NCI-H774 (cell line): ENCODE measurements at places on chromosomes 6 and 20.
A peak's percentile ranks its signal among the peaks of the same experiment; 100 is the strongest.

- DNase-seq = no peak
These were observed 54.6 kb downstream of the FYN start for GRCh38 chr6:111818539-111819226.

GRCh38 chr6:168119539-168119938, 40.5 kb upstream of the FRMD1 start:
- DNase-seq = no peak

DNA sequence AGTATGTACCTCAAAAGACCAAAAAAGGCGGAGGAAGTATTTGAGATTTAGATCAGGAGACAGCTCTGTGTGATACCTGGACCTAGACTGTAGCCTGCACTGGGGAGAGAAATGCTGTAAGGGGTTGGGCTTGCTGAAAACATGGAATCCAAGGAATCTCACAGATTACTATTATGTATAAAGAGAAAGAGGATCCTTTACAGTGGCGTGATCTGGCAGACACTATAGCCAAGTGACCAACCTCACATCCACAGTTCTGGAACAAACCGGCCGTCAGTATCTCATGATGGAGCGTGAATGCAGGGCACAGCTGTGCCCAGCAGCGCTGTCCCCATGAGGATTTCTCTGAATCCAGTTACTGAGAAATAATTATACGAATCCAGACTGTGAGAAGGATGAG, 12.3 kb downstream of the DDX27 start:
- DNase-seq = no peak

- peak; percentile 78 for DNase-seq
These were observed 62.3 kb downstream of the KIAA0319 start for GRCh38 chr6:24583463-24584381.

DNA sequence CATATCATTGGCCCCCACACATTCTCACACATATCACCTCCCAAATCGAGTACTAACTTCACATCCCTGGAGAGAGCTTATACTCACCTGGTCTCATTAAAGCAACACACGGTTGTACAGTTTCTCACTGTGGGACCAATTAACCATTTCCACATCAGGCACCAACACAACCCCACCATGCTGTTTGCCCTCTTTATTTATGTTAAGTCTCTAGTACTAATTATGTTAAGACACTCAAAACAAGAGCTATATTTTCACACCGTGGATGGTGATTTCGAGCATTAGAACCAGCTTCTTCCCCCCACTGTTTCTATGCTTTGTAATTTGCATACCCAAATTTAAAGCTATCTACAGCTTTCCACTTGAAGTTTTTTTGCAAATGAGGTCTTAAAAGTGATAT, 6.3 kb downstream of the SCML4 start:
- no peak for DNase-seq

DNA sequence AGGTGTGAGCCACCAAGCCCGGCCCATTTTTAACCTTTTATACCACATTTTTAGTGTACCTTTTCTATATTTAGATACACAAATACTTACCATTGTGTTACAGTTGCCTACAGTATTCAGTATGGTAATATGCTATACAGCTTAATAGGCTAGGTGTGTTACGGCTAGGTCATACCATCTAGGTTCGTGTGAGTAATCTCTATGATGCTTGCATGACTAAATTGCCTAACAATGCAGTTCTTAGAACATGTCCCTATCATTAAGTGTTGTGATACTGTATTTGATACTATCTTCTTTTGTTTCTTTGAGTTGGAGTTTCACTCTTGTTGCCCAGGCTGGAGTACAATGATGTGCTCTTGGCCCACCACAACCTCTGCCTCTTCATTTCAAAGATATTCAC, 387.7 kb upstream of the SASH1 start:
- no peak for DNase-seq

GRCh38 chr20:45010399-45010828, 44.1 kb downstream of the STK4 start:
- DNase-seq = no peak

DNA sequence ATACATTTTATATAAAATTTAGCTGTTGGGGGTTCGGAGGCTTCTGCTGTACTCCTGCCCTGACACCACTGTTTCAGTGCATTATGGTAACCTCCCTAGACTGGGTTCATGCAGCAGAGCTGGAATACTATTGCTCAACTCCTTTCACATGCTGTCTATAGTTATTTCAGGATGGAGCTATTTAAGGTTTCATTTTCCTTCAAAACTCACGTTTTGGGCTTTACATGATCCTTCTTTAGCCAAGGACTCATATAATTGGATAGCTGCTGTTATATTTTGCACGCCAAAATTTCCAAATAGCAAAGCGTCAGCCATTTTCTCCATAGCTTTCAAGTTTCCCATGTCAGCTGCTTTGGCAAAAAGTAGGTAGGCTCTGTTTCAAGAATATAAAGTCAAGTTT, 76.8 kb downstream of the SEL1L2 start:
- no peak for DNase-seq

DNA sequence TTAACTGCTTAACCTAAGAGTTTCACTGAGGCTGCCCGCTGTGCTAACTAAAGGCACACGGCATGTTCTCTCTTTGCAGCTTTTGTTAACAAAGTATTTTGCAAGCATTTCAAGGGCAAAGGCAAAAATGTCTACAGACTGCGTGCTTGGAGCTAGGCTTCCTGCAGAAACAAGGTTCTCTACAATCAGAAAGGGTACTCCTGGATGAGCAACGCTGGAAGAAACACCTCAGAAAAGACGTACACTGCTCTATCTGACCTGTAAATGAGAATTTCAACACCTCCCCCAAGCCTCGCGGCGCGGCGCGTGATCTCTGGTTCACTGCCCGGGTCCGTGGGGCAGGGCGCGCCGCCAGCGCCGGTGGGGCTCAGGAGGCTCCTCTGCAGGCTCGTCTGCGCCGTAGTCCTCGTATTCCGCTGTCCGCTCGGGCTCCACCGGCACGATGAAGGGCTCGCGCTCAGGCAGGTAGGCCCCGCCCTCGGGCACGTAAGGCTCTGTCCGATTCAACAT, 120.9 kb downstream of the COL12A1 start:
- DNase-seq = peak; percentile 4

DNA sequence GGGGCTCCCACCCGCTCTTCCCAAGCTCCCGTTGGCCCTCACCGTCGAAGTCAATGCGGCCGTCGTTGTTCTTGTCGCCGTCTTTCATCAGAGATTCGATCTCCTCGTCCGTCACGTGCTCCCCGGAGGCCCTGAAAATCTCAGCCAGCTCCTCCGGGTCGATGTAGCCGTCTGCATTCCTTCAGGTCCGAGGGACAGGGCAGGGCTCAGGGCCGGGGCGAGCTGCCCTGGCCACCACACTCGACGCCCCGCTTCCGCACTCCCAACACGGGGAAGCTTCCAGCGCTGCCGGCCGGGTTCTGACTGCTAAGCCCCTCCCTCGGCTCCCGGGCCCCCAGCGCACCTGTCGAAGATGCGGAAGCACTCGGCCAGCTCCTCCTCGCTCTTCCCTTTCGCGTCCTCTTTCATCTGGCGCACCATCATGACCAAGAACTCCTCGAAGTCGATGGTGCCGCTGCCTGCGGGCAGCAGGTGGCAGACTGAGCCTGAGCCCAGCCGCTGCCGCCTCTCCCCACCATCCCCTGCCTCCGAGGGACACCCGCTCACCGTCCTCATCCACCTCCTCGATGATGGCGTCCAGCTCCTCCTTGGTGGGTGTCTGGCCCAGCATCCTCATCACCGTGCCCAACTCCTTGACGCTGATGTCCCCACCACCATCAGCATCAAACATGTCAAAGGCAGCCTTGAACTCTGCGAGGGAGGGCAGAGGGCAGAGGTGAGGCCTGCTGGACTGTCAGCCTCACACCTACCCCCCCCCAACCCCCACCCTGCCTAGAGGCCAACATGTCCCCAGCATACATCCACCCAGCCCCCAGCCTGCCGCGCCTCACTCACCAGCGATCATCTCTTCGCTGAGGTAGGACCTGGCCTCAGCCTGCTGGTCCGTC, 2.9 kb downstream of the TNNC2 start:
- DNase-seq = no peak

DNA sequence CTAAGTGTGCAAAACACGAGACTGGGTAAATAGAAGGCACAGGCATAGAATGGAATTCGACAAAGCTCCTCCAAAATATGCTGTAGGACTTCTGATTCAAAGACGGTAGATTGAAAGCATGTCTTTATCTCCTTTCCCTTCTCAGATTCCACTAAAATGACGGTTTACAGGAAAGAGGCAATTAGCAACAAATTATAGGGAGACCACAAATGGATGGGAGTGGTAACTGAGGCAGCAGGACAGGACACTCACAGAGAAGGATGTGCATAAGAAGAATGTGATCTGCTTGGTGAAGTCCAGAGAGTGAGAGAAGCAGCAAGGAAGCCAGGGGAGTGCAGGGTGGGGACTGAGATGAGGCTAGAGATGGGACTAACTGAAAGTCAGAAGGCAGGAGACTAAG, 113.4 kb upstream of the MRPS10 start:
- no peak for DNase-seq

- no peak for DNase-seq
These were observed 751.1 kb downstream of the DHX35 start for GRCh38 chr20:39713076-39713840.

- no peak for DNase-seq
These were observed 811.3 kb downstream of the DHX35 start for GRCh38 chr20:39773380-39774000.

DNA sequence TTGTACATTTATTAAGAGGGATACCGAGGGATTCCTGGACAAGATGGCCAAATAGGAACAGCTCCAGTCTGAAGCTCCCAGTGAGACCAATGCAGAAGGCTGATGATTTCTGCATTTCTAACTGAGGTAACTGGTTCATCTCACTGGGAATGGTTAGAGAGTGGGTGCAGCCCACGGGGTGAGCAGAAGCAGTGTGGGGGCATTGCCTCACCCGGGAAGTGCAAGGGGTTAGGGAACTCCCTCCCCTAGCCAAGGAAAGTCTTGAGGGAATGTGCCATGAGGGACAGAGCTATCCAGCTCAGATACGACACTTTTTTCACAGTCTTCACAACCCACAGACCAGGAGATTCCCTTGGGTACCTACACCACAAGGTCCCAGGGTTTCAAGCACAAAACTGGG, 10.7 kb upstream of the TAAR2 start:
- no peak for DNase-seq

- DNase-seq = peak; percentile 66
These were observed 31.5 kb downstream of the RPF2 start for GRCh38 chr6:111013144-111013915.

DNA sequence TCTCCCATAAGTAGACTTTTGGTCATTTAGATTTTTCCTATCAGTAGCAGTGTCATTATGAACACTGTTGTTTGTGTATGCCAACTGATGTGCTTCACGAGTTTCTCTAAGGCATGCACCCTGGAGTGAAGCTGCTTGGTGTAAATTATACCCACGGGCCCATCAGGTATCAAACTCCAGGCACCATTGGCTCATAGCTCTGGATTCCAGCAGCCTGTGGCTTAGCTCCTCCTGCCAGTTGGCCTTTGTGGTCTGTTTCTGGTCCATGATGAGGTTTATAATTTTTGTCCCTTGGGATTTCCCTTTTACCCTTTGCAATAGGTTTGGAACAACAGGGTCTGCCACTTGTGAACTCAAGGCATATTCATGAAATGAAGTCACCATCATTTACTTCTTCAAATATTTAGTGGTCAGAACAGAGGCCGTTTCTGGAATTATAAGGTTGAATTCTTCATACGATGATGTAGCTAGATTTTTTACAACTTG, 350.5 kb downstream of the PRL start:
- DNase-seq = no peak

DNA sequence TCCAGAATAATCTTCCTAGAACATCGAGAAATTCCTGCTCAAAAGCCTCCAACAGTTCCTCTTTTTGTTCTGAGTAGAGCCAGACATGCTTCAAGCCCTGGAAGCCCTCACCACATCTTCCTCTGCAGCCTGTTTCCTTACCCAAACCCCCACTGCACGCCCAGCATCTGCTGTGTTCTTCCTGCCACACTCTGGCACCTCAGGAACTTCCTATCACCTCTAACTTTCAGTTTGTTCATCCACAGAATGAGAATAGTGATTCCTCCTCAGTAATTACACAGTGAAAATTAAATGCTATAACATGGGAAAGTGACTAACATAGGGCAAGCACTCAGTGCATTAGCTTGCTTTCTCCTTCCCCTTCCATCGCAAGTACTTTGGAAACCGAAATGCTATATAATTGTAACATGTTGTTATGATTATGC, 26.3 kb downstream of the C6orf89 start:
- DNase-seq = no peak

DNA sequence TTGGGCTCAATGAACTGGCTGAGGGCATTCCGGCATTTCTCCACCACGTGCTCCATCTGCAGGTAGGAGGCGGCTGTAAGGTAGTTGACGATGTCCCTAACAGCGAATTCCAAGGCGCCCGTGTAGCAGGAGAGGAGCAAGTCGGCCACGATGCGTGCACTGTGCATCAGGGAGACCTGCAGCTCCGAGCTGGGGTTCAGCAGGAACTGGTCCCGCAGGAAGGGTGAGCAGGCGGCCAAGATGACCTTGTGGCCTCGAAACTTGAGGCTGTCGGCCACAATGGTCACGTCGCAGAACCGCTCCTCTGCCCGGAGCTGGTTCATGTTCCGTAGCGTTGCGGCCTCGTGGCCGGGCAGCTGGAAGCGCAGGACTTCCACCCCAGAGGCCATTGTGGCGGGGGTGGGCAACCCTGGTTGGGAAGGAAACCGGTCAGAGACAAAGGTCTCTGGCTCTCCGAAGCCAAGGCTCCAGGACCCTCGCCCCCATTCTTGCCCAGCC, 920 bp downstream of the ZBTB12 start:
- no peak for DNase-seq

- no peak for DNase-seq
These were observed 137.3 kb downstream of the TMEM200A start for GRCh38 chr6:130503146-130503545.

- DNase-seq = no peak
These were observed 4.9 kb downstream of the SASH1 start for GRCh38 chr6:148347441-148348054.

GRCh38 chr6:109308018-109308492, 74.2 kb downstream of the CD164 start:
- DNase-seq = no peak

DNA sequence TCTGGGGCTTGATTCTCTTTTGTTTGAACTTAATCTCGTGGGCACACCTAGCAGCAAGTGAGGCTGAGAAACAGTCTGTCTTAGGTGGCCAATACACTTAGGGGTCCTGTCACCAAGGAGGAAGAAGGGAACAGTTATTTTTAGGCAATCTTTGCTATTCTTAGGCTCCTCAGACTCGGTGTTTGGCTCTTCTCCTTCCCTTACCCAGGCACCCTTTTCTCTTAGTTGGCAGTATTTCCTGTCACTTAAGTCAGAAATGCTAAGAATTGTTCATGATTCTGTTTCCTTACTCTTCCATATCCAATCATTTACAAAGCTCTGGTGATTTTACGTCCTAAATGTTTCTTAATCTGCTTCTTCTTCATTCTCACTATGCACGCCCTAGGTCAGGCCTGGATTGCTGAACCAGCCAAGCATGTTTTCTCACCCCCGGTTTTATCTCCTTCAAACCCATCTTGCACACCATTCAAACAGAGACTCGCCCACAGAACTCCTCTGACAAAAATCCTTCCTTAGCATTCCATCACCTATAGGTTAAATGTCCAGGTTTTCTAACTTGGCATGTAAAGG, 45.2 kb upstream of the TMEM217 start:
- DNase-seq = no peak
